ENCODE measurements at places on chromosomes 3 and 15.

GRCh38 chr15:58490888-58491473, 59.2 kb downstream of the LIPC start:
- DNase-seq, result no peak

- no peak for DNase-seq
Measured at GRCh38 chr3:143643905-143644304, 204.4 kb downstream of the SLC9A9 start.

DNA sequence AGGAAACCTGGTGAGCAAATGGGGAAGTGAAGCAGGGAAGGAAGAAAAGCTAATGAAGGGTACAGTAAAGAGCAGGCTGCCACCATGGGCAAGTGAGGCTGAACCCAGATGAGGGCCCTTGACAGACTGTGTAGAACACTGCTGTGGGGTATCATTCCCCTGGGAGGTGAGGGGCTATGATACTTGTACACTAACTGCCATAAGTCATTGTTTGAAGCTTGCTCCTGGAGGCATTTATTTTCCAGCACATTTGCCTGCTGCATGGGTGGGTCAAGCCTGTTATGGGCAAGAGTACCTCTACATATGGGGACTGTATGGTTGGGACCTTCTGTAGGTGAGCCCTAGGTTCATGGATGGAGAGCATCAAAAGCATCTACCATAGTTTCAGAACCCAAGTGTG, 57.4 kb downstream of the POMGNT2 start:
- no peak for DNase-seq

- DNase-seq, result peak; percentile 95
Measured at GRCh38 chr15:71691458-71692417, 118.6 kb upstream of the NR2E3 start.

DNA sequence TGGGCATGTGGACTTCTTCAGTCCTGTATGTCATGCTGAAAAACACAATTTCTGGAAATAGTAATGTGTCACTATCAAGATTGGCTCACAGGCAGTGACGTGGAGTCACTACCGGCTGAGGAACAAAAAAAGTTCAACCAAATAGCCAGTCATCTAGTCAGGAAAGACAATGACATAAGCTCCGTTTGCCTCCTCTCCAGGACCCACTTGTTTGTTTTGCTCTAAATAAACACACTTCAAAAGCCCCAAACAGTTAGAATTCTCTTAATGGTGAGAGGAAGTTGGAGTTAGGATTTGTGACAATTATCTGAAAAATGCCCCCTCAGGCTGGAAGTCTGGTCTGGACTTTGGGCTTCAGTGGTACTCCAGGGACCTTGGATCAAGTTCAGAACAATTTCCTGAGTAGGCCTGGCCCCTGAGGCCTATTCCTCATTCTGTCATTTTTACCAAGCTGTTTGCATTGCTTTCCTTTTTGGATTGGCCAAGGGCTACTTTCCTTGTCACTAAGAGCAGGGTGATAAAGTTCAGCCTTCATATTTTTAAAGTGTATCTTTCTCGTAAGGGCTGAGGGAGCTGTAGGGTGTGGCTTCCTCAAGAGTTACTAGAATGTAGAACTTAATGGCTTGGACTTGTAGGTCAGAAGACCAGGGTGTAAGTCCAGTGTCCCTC, 98.9 kb downstream of the EOMES start:
- peak; percentile 70 for DNase-seq

DNA sequence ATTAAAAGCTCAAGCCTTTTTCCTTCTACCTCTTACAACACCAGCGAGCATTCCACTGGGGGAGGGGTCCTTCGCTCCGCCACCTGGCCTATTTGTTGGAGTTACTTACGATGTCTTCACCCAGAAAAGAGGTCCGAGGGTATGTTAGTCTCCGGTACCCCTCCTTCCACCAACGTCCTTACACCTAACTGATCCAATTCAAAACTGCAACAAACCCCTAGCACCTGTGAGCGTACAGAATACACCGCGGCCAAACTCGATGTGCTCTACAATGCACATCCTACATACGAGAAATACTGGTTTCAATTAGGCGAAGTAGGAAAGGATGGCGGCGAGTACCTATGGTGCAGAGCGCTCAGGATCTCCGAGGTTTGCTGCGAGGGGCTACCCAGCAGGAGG, 944 bp downstream of the SLITRK3 start:
- DNase-seq, result no peak

DNA sequence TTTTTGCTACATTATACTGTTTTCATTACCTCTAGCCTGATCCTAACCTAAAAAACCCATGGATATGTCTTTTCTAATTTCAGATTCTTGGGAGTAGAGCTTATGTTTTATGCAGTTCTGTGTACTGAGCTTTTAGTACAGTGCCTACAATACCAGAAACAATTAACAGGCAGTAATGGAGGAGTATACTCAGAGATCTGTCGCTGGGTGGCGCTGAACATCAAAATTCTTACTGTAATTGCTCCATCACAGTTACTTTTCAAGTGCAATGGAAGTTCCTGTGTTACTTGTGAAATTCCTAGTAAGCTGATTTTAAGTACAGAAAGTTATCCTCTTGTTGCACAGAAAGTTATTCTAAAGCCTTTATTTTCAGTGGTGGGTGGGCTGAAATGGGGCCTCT, 66.9 kb downstream of the RNF13 start:
- DNase-seq, result peak; percentile 81

GRCh38 chr3:3015185-3016089, 94.7 kb downstream of the IL5RA start:
- peak; percentile 23 for DNase-seq

GRCh38 chr15:48025118-48025517, 95.7 kb upstream of the SLC24A5 start:
- peak; percentile 2 for DNase-seq

DNA sequence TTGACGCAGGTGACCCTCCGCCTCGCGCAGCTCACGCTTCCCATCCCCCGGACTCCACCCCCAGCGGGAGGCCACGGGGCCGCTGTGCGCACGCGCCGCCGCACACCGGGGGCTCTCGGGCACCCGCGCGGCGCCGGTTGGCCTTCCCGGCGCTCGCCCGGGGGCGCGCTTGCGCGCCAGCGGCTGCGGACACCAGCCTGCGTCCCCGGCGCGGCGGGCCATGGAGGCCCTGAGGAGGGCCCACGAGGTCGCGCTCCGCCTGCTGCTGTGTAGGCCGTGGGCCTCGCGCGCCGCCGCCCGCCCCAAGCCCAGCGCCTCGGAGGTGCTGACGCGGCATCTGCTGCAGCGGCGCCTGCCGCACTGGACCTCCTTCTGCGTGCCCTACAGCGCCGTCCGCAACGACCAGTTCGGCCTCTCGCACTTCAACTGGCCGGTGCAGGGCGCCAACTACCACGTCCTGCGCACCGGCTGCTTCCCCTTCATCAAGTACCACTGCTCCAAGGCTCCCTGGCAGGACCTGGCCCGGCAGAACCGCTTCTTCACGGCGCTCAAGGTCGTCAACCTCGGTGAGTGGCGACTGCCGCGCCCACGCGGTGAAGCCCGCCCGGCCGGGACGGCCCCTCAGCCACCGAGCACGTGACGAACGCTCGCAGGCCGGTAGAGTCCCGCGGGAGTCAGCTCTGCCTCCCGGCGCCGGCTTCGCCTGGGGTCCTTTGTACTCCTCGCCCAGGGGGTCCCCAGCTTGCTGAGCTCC, at the start of gene C15orf61:
Gene C15orf61 (plus strand): TSS at position 103 of the 754 bp plus-strand sequence. CDS start 118 bp downstream, at position 221.
- peak; percentile 68 for DNase-seq

DNA sequence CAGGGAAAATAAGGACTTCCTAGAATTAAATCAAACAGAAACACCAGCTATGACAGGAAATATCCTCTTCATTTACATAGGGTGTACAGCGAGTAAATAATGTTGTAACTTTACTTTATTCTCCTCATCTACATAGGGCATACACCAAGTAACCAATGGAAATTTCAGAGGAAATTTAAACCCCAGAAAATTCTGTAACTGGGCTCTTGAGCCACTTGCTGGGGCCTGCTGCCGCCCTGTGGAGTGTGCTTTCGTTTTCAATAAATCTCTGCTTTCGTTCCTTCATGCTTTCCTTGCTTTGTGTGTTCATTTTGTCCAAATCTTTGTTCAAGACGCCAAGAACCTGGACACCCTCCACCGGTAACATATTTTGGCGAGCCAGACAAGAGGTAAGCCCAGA, 990.4 kb upstream of the CADM2 start:
- DNase-seq, result no peak

GRCh38 chr15:38266247-38266986, 13.8 kb downstream of the SPRED1 start:
- DNase-seq, result peak; percentile 74

GRCh38 chr15:94353488-94353820, 122.1 kb downstream of the MCTP2 start:
- no peak for DNase-seq

DNA sequence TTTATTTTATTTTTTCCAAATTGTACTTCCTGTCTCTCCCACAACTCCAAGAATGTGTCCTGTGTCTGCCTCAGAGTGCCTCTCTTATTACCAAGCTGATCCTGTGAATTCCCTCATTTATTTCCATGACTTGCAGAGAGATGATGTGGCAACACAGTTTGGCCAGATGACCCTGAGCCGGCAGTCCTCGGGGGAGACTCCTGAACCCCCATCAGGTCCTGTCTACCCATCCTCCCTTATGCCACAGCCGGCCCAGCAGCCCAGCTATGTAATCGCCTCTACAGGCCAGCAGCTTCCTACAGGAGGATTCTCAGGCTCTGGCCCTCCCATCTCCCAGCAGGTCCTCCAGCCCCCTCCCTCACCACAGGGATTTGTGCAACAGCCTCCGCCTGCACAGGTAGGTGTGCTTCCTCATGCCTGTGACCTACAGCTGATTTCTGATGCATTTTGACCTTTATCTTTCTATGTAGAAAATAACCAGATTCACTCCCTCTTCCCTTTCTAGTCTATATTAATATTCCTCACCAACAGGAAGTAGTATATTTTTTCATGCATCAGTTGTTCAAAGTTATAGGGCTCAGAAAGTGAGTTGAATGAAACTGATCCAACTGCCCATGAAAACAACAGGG, 100.0 kb downstream of the ARPP21 start:
- no peak for DNase-seq

DNA sequence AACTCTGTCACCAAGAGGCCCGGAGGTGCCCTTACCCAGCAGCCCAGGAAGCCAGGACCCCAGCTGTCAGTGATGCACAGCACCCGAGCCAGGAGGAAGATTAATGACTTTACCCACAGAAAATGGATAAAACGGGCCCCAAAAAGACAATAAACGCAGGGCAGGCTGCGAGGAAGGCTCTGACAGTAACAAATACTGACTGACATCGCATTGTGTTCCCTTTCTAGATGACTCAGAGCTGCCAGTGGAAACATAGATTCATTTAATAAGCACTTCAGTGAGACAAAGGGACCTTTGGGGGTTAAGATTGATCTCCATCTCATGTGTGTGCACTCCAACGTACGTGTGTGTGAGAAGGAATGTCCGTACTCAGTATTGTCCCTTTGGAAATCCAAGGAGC, 225.3 kb upstream of the PPP2R3A start:
- DNase-seq, result no peak

DNA sequence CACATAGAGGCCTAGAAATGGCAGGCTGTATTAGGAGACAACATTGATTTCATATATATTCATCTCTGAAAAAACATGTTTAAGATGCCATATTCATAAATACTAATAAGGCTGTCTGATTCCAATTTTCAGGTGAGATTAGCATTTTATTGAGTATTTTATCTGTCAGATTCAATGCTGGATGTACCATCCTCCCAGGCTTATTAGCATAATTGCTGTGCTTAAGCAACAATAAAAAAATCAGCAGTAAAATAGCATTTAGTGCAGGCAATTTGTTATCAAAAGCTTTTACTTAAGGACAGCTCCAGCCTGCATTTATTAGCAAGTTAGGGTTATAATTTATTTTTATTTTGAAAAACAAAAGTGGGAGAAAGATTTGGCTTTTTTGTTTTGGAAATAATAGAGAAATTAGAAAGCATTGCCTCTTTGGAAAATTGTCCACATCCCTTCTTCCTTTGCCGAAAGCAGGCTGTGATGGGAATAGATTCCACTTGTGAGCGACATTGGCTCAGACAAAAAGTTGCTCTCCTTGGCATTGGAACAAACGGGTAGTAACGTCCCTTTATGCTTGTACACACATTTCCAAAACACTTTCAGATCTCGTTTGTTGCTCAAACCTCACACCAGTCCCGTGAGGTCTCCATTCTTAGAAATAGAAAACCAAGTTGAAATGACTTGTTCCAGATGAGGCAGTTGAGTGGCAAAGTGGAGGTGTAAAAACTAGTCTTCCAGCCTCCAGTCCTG, 134.0 kb downstream of the LPP start:
- no peak for DNase-seq

DNA sequence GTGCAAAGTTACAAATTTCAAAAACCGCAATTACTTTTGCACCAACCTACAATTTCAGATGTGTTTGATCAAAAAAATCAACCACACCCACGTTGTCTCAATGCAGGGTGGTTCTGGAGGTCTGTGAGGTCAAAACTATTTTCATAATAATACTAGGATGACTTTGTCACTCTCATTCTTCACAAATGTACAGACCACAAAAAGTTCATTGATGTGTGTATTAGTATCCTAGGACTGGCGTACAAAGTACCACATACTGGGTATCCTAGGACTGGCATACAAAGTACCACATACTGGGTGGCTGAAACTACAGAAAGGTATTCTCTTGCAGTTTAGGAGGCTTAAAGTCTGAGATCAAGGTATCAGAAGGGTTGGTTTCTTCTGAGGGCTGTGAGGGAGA, 13.0 kb downstream of the SUCLG2 start:
- no peak for DNase-seq

DNA sequence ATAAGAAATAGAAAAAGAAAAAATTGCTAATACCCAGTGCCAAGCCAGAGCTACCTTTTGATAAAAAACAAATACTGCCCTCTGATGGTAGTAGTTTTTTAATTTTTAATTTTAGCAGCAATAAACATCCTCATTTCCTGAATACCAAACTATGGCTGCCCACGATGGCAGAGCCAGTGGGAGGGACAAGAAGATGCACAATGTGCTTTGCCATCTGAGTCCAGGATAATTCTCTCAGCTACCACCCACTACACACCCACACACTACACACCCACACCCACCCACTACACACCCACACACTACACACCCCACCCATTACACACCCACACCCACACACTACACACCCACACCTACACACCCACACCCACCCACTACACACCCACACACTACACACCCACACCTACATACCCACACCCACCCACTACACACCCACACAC, 17.8 kb downstream of the CEP19 start:
- peak; percentile 35 for DNase-seq

DNA sequence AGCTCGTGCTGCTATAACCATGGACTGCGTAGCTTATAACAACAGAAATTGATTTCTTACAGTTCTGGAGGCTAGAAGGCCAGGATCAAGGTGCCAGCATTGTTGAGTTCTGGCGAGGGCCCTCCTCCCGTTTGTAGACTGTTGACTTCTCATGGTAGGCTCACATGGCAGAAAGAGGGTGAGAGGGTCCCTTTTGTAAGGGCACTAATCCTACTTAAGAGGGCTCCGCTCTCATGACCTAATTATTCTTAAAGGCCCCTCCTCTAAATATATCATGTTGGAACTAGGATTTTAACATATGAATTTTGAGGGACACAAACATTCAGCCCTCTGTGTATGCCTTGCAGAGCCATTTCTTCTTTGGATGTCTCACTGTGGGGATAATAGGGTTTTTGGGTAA, 28.8 kb upstream of the PYDC2 start:
- no peak for DNase-seq

All from fibroblast of the aortic adventitia (primary cell).